A549 treated with DMSO at 1 μM for 4 hours (cell line): ENCODE measurements at places on chromosomes 1 and 21. TPM values are rescaled to one million over a fixed set of nuclear protein-coding genes. Genes with fewer than 3 reads are reported as not detected.

The KIF2C gene
- 38.9 to 43.7 TPM (median 41.4 TPM) in 5 replicates for total RNA-seq

The MSTO1 gene
- total RNA-seq: 37.5 to 46.0 TPM (median 41.6 TPM) in 5 replicates

The COL8A2 gene
- total RNA-seq: 0.06 to 0.17 TPM (median 0.09 TPM) in 5 replicates

The ANGPTL7 gene
- total RNA-seq: not detected in 5 replicates

The OR2T35 gene
- total RNA-seq: not detected in 5 replicates

The AKNAD1 gene
- 0.72 to 1.1 TPM (median 0.87 TPM) in 5 replicates for total RNA-seq

The SV2A gene
- total RNA-seq: 0.09 to 0.17 TPM (median 0.10 TPM) in 4 of 5 replicates, not detected in the other
